Stimulated activated CD4-positive, alpha-beta T cell treated with anti-CD3 and anti-CD28 coated beads, TNF-alpha, amount 100 ng/mL, for 1 hour (primary cell): ENCODE measurements at places on chromosomes 5 and 9.

GRCh38 chr9:87181670-87182069, 234.4 kb upstream of the GAS1 start:
- no peak for DNase-seq

GRCh38 chr5:158852622-158853021, 247.1 kb downstream of the EBF1 start:
- DNase-seq = no peak

DNA sequence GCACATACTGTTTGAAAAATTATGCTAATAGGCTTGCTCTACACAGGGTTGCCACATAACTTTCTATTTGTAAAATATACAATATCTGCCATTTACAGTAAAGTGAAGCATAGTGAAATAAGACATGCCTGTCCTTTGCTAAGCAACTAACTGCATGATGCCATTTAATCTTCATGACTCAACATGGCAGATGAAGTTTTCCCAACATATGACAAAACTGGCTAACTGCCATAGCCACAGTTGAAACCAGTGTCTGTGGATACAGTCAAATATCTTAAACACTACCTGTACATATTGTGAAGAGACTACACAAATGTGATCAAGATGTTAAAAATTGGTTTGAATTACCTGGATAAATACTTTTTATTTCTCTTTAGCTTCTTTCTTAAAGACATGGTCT, 3.1 kb upstream of the DMAC1 start:
- no peak for DNase-seq

- peak; percentile 41 for DNase-seq
These were observed 14.4 kb upstream of the SPINK4 start for GRCh38 chr9:33225319-33226147.

- DNase-seq = no peak
These were observed 964.7 kb upstream of the PTPRD start for GRCh38 chr9:11577522-11577921.

DNA sequence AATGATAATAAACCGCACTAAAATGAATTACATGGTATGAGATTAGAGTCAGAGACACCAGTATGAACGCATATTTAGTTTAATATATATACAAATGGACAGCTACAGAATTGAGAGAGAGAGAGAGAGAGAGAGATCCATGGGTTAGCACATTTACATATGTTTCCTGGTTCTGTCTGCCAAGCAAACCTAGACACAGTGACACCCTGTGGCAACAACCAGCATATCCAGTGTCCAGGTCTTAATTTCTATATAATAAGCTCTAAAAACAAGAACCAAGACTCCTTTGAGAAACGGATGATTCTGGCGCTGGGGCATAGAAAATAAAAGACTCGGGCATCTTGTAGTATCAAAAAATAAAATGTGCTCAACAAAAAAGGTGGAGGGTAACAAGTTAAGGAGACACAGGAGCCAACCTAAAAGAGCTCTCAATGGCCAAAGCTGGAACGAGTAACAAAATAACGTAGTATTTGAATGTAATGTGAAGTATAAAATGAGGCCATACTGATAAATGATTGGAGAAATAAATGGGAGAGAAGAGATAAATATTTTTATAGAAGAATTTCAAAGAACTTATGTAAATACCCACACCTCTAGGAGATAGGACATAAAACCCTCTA, 84.5 kb downstream of the RFX3 start:
- DNase-seq = peak; percentile 14

GRCh38 chr9:127971357-127972235, 9.2 kb downstream of the EEIG1 start:
- DNase-seq = no peak

- no peak for DNase-seq
These were observed 9.9 kb upstream of the PPP2R2B start for GRCh38 chr5:146888351-146888978.

- no peak for DNase-seq
These were observed 296.0 kb upstream of the DMRT1 start for GRCh38 chr9:545480-545879.

DNA sequence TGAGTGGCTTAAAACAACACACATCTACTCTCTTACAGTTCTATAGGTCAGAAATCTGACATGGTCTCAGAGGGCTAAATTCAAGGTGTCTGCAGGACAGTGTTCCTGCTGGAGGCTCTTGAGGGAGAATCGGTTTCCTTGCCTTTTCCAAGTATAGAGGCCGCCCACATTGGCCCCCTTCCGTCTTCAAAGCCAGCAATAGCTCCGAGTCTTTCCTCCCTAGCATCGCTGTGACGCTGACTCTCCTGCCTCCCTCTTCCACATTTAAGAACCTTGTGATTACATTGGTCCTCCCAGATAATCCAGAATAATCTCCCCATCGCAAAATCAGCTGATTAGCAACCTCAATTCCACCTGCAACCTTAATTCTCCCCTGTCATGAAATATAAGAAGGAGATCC, 81.3 kb upstream of the IER5L start:
- no peak for DNase-seq

GRCh38 chr5:74094096-74094781, 468.2 kb downstream of the ARHGEF28 start:
- DNase-seq = no peak

GRCh38 chr9:115341426-115341825, 223.5 kb upstream of the TNC start:
- no peak for DNase-seq

GRCh38 chr5:98767581-98767980, 5.9 kb upstream of the RGMB start:
- no peak for DNase-seq

GRCh38 chr5:181170237-181170825, 22.9 kb downstream of the OR2V2 start:
- no peak for DNase-seq

DNA sequence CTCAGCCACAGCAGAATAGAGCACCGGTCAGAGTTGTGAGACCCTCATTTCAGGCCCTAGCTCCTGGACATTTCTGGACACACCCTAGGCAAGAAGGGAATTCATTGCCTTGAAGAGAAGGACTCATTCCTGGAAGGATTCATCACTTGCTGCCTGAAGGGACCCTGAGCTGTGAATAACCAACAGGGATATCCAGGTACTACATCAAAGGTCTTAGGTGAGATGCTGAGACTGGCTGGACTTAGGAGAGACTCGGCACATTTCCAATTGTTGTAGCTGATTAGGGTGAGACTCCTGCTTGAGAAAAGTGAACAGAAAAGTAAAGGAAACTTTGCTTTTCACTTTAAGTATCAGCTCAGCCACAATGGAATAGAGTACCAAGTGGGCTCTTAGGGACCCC, 208.1 kb upstream of the CDKN2B start:
- DNase-seq = no peak

DNA sequence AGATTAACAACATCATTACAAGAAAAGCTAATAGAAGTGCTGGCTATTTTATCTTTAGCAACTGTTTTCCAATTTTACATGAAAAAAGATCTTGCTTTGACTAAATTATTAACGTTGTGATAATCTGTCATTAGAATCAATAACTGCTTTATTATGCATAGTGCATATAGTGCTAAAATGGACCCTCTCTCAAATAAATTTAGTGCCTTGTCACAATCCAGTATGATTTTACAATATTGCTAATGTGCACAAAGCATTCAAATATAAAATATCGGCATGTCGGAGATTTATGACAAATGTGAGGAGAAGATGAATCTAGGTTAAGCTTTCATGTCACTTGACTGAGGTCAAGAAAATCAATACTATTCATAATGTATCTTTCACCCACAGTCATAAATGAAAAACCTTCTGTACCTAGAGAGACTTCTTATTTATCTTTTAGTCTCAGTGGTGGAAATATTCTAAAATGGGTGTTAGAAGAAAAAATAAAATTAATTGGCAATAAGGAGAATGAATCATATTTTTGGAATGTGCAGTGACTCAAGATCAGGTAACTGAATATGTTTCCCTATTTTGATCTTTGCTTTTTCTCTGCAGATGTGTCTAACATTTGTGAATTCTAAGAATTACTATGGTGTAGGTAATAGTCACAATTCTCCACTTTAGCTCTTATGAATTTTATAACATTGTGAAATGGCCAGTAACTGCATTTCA, 672.9 kb upstream of the GRAMD2B start:
- no peak for DNase-seq

GRCh38 chr9:132672413-132672690, 2.1 kb downstream of the GTF3C4 start:
- no peak for DNase-seq

DNA sequence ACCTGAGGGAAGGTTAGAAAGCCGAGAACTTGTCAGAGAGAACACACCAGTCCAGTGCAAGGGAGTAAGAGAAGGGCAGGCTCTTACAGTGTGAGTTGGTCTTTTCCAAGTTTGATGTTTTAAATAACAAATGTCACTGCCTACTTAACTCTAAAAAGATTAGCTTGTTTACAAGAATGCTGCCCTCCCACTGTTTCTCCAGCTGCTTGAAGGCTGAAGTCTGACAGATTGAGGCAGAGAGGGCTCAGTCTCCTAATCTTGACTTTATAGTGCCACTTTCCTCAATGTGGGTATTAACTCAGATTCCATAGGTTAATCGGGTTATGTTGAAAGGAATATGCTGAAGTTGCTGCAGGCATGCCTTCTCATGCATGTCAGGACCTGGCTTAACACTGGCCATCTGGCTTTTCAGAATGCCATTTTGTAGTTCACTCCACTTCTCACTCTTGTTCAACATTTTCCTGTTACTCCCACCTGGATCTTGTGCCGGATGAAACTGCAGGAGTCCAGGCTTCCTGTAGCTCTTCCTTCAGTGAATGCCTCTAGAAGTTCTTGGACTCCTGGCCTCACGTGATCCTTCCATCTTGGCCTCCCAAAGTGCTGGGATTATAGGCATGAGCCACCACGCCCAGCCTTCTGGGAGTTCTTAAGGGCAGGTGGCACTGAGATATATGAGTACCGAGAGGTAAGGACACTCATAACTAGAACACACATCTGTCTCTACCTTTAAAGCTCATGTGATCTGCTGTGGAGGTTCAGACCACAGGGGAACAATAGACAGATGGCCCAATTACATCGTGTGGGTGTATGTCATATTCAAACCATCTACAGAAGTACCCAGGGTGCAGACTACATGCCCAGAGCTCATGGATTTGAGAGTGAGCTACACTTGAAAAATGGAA, 249.7 kb downstream of the ARHGAP26 start:
- no peak for DNase-seq

- DNase-seq = no peak
These were observed 396.9 kb downstream of the CTNND2 start for GRCh38 chr5:11507156-11507910.

- no peak for DNase-seq
These were observed 25.9 kb upstream of the ANKRD55 start for GRCh38 chr5:56259002-56259511.

DNA sequence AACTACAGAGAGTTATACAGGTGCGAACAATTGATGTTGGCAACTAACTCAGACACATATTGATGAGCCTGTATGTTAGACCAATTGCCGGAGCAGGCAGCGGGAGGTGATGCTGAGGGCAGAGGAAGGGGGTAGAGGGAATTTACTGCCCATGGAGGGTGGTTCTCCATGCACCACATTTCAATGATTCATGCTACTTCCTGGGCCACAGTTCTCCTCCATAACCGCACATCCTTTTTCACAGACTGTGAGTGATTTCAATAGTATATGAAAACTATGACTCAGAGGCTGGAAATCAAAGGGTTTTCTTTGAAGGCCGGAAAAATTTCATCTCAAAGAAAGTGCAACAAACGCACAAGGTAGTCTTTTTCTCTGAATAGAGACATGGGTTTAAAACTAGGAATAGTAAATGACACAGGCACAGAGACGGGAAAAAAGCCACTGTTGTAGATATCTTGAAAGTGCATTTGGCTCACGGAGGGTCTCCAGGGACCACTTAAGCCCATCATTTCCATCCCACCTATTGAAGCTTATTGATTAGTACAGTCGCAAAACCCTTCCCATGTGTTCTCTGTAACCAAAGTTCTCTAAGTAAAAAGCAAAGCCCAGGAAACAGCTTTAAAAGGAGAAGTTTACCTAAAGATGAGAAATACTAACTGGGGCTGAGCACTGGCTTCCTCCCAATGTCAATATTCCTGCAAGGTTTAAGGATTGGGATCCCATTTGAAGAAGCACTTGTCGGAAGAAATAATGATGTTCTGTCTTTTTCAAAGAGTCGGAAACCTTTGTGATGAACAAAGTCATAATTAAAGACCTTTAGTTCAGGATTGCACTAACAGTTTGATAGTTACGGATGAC, 28.0 kb upstream of the ADAM19 start:
- peak; percentile 29 for DNase-seq

DNA sequence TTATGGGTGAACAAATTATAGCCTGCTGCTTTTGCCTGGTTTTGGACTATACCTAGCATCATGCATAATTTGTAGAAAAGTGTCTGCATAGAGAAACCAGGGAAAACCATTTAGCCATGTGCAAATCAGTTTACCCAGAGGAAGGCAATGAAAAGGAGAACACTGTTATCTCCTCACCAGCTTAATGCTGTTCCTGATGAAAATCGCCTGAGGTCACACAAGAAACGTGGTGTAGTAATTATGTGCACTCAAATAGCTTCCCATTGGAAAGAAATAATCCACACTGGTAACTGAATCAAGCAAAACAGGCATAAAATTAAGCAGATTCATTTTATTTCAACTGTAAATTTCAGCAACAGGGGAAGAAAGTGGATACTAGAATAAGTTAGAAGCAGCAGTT, 51.7 kb upstream of the FAM240B start:
- DNase-seq = no peak

DNA sequence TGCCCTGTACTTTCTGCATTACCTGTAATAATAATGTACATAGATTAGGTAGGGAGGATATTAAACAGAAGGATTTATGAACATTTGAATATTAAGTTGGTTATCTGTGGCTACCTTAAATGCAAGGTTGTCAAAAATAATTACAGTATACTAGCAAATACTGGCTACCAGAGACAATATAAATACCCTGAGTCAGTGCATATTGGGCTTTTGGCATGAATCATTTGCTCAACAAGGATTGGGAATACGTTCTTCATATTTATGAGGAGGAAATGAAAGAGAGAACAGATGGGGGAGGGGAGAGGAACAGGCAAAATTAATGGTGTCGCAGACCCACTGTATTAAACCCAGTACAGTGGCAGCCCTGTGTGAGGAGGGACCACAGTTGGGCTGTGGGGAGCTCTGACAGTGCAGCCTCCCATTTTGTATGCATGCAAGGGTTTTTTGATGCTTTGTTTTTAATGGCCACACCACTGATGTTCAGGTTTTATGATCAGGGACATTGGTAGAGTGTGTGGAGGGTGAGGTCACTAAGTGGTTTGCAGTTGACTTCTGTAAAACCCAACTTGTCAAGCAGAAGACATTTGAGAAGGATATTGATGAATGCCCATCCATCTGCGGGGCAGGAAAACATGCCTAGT, 56.9 kb downstream of the MVB12B start:
- DNase-seq = no peak
